Stimulated activated CD8-positive, alpha-beta memory T cell treated with anti-CD3 and anti-CD28 coated beads, Interleukin-4, amount 100 ng/mL, for 1 hour (primary cell): ENCODE measurements at places on chromosomes 2 and 18.

GRCh38 chr2:213679894-213680293, 395.6 kb downstream of the SPAG16 start:
- no peak for DNase-seq

DNA sequence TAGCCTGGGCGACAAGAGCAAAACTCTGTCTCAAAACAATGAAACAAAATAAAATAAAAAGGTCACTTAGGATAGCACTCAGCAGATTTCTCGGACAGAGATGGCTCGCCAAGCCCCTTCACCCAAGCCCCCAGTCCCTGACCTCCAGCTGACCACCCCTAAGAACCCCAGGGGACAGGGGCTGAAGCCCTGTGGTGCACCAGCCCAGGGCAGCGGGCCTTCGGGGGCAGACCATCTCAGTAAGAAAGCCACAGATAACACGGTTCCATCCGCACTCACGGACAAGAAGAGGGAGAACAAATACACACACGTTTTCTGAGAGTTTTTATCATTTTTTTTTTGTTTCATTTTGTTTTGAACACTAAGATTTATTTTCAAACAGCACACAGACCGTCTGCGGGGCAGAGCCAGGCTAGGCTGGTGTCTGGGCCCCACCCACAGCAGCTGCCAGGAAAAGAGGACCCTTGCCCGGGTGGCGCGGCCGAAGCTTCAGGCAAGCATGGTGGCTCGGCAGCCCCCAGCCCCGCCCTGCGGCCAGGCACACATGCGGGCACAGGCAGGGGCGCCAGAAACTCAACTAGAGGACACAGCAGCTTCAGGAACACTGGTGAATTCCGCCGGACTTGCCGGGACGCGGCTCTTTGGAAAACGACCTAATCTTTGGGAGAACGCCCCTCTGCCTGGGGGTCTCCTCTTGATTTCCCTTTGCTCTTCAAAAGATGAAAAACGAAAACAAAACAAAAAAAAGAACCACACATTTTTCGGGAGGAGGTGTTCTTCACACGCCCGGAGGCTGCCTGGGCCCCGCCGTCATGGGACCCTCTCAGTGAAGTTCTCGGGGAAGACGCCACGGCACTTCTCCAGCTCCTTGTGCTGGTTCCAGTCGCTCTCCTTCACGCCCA, 59.0 kb downstream of the BIN1 start:
- no peak for DNase-seq

DNA sequence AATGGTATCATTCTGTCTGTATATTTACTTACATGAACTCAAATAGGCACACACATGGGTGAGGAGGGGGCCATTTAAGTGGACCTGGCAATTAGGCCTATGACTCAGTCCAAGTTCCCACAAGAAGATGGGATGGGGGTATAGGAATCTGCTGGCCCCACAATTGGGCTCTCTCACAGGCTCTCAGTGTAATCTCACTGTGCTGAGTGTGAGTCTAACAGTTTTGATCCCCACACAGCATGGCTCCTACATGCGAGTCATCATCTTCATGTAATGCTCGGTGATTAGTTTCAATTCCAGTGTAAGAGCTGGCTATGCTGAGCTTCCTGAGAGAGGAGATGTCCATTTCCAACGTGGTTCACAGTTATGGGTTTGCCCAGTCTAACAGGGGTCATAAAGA, 114.0 kb downstream of the GATA6 start:
- no peak for DNase-seq

DNA sequence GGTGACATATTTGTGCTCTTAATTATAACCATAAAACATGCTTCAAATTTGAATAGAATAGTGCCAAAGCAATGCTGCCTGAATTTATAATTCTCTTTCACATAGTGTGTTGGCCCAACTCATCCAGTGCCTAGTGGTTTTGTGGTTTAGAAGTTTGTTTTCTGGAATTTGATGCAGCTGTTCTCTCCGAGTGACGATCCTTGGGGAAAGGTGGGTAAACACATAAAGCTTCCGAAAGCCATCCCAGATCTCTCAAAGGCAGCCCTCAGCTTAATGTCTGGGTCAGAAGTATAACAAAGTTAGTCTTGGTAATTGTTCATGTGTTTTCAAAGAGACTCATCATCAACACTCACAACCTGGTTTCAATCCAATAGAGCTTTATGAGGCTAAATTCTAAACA, 235.6 kb upstream of the CDH2 start:
- DNase-seq = no peak

DNA sequence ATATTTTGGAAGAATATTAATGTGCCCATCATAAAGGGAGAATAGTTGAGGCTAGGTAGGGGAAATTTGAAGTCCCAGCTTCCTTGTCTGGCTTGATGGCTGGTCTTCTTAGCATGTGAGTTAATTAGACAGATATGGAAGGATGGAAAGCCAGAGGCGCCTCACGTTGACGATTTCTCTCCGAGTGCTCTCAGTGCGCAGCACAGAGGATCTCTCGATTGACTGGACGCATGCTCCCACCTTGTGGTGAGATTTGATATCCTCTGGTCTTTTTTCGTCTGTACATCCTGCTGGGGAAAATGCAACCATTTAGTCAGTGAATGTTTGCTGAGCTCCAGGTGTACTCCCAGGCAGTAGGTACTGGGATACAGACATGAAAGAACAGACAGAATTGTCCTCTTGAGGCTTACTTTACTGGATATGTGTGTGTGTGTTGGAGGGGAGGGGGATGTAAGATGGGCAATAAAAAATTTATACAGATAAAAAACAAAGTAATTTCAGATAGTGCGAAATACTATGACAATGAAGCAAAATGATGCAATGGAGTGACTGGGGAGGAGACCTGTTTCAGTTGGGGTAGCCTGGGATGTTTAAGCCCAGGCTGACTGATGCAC, 66.9 kb upstream of the ZNG1B start:
- peak; percentile 33 for DNase-seq

- no peak for DNase-seq
Measured at GRCh38 chr18:59432803-59433597, 73.9 kb upstream of the LMAN1 start.

GRCh38 chr18:10397004-10397403, 57.4 kb upstream of the APCDD1 start:
- DNase-seq = no peak

DNA sequence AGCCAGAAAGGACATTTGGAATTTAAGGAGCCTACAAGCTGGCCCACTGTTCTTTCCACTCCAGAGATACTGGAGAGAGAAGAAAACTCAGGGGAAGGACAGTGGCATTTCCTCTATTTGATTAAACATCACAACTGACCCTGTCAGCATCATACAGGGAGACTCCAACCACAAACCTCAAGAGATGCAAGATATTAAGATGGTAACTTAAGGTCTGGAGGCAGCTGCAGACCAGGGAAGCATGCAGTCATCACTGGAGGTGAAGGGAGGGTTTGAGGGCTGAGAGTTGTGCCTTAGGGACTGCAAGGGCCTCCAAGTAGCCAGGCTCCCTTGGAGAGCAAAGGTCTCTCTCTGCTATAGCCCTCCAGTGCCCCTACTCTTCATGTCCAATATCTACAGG, 67.4 kb downstream of the RNF152 start:
- DNase-seq = no peak

GRCh38 chr2:69386360-69386759, 667 bp downstream of the GFPT1 start:
- no peak for DNase-seq

DNA sequence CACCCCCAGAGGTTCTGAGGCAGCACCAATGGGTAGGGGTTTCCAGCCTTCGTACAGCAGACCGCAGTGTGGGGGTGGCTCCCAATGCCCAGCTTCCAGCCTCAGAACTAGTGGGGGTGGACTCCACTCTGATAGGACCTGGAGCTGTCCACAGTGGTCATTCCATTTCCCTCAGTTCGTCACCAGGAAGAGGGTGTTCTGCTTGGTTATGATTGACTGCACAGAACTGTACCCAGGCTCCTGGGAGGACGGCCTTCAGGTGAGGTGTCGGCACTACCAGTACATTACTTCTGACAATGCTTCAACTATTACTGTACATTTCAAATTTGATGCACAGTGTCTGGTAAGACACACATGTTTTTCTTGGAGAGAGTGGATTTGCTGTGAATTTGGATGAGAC, 150.3 kb upstream of the CAPN13 start:
- no peak for DNase-seq

DNA sequence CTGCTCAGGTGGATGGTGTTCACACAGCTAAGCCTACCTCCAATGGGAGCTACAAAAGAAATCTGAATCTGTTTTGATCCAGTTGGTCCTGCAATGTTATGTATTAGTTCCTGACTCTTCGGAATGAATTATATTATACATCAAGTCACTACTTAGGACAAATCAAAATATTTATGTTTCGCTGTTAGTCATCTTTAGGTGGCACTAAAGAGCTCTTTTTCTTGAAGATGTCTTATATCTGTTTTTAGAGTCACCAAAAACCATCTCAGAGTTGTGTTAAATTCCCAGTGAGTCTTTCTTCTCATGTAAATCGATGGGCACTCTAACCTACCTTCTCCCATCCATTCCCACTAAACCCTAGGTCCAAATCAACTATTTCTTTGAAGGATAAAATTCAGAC, 2.2 kb downstream of the DNER start:
- no peak for DNase-seq

- no peak for DNase-seq
Measured at GRCh38 chr2:234863043-234863934, 88.5 kb upstream of the SH3BP4 start.

GRCh38 chr2:85768713-85769112, 14.9 kb downstream of the ATOH8 start:
- no peak for DNase-seq

DNA sequence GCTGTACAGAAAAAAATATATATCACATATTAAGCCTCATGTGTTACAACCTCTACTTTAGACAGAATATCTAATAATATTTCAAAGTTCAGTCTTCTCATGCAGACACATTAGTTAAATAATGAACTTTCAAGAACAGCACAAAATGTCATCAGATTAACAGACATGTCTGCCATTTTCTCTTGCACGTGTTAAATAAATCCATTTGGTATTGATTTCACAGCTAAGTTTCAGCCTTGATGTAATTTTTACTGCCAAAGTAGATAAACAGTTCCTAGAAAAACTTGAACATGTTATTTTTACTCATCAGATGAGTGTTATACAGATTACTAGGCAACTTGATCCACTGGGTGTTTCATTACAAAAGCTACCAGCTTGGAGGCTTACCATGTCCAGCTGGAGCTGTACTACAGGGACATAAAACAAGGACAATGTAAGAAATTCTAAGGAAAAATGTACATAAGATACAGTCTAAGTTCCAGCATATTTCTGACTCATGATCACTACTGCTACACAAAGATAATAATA, 290.7 kb upstream of the DDX18 start:
- no peak for DNase-seq

DNA sequence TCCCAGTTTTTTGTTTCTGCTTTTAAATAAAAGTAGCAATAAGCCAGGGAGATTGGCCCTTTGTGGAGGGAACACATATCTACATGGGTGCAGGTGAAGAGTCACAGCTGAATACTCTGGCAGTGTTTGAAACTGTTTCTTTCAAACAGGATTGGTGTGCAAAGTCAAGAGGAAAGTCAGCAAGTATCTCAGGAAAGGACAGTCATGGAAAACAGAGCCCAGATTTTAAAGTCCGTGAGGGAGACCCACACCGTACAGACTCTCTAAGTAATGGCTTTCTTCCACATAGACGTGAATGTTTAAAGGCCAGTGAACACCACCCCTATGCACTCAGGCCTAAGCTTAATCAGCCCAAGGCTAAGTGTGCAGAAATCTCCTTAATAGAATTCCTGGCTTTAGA, 95.3 kb downstream of the GFPT1 start:
- DNase-seq = no peak

GRCh38 chr2:199973703-199974102, 18.3 kb downstream of the MAIP1 start:
- no peak for DNase-seq

DNA sequence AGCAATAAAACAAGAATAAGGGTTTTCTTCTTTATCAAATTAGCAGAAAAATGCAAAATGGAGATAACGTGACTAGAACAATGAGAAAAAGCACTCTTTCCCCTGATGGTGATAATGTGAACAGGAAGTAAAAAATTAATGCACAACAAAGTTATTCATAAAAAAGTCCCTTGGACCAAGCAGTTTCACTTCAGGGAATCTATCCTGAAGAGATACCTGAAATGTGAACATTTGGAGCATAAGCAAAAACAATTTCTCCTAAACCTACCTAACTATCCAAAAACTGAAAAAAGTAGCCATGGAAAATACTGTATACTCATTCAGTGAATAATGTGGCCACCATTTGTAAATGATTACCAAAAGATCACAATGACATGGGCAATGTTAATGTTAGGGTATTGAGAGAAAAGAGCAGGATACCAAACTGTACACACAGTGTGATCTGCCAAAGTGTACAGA, 48.7 kb downstream of the TRIP12 start:
- no peak for DNase-seq

DNA sequence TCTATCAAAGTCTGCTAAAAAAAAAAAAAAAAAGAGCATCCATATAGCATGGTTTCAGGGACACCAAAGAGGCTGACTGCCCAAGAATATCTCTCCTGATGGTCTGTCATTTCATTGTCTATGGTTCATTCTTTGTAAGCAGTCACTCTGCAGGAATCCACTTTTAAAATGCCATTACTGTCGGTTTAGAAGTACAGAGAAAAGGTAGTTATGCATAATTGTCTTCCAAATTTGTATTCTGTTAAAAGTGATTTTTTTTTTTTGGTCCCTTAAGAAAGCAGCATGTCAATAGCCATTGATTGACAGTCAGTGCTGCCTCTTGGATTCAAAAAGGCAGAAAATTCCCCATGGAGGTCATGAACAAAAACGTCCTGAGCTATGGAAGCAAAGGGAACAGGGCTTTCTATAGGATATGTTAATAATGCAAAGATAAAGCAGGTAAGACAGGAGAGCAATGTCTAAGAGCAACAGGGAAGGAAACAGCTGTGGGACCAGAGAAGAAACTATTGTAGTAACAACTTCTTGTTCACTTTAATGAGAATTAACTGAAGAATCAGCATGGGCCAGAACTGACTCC, 245.8 kb downstream of the TMX3 start:
- DNase-seq = no peak

DNA sequence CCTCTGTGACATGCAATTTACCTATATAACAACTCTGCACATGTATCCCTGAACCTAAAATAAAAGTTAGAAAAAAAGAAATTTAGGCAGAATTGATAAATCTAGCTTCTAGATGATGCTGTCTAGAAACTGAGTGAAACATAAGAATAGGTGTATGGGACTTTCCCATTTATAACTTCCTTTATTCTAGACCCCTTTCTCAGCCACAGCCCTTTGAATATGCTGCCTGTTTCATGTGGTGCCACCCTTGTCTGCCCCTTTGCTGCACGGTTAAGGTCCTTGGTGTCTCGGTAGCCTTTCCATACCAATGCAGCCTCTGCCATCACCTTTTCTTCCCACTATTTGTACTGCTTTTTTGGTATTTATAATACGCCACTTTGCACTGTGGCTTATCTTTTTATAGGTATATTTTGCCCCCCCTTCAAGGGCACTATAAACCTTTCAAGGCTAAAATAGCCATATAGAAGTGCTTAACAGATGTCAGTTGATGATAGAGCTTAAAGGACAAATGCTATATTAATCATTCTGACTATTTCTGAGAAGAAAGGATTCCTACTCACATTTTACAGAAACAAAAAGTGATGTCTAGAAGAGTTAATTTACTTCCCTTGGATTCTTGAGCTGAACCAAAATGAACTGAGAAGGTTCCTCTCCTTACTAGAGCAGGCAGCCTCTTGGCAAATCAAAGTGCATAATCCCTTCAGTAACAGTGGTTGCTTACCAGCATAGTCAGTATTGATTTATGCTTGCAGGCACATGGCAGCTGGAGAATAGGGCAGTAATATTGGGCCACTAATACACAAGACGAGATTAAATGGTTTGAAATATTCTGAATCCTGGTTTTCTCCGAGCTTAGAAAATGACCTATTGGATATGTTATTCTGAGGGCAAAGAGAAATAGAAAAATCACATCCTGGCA, 88.1 kb upstream of the CYP26B1 start:
- no peak for DNase-seq
